ENCODE measurements at places on chromosomes 5 and 9. TPM values are rescaled to one million over a fixed set of nuclear protein-coding genes. Genes with fewer than 3 reads are reported as not detected.

- no peak for DNase-seq
Observed at GRCh38 chr9:105299190-105299854, 54.9 kb downstream of the SLC44A1 start.

- DNase-seq, result no peak
Observed at GRCh38 chr5:113293068-113293974, 141.5 kb downstream of the TSSK1B start.

- no peak for DNase-seq
Observed at GRCh38 chr5:151384106-151384505, 36.7 kb upstream of the SLC36A2 start.

DNA sequence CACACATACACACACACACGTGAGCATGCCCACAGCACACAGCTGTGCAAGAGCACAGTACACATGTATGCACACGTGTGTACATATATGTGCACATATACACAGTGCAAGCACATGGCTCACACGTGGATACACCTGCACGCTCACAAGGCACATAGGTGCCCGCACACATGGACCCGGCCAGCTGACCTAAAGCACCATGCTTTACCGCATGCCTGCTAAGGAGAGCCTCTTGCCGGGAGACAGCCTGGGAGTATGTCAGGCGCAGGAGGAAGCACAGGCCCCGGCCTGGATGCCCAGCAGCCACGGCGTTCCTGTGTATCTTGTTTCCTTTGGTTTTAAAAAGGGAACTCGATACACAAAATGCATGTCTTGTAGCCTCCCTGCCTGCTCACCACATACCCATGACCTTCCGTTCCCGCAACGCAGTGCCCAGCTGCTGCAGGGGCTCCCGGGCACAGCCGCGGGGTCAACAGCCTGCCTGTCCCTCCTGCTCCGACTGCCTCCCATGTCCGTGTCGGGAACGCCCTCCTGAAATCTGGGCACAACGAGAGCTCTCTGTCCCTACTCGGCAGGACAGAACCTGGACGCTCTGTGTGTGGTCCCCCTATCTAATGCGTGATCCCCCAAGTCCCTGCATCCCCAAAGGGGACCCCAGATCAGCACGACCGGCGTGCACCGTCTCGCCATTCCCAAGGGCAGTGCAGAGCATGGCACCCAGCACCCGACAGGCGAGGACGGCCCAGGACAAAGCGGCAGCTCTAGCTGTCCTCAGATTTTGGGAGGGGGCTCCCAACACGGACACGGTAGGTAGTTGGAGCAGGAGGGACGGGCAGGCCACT, 3.6 kb downstream of the SLC12A7 start:
- DNase-seq, result no peak

DNA sequence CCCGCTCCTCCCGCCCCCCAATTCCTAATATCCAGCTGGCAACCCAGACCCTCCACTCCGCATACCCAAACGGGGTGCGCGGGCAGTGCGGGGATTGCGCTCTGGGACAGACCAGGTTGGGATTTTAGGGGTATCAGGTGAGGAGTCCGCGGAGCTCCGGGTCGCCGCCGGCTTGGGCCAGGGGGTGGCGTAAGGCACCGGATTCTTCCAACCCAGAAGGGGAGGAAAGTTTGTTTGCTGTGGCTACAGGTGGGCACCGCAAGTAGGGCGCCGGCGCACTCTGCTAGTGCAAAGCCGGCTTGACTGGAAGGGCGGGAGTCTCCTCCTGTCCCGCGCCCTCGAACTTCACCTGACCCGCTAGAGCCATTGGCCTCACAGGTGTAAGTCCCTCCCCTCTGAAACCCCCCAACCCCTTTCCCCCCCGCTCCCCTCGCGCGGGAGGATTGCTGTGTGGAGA, 709 bp downstream of the IQGAP2 start:
- peak; percentile 83 for DNase-seq

GRIA1 gene
- not detected for total RNA-seq

C9orf50 gene
- not detected for total RNA-seq

SPOCK1 gene
- total RNA-seq, result not detected

DNA sequence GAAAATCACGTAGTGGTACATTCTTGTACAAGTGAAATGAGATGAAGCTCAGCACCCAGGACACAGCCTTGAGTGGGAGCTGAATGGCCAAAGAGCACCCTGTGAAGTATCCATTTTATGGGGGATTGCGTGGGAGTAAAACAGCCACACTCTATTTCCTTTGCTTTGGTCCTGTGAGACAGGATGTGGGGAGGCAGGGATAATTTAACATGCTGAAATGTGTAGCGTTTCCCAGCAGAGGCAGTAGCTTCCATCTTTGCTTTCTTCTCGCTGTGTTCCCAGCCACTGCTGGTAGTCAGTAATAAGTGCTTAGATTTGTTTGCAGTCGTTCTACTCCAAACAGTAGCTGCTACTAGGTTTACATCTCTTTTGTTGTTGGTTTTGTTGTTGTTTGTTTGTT, 4.4 kb downstream of the IL31RA start:
- DNase-seq, result peak; percentile 53

GRCh38 chr9:111037356-111037707, 938 bp downstream of the LPAR1 start:
- no peak for DNase-seq

IFNB1 gene
- not detected for total RNA-seq

SHOC1 gene
- not detected for total RNA-seq

- no peak for DNase-seq
Observed at GRCh38 chr5:103424453-103425205, 138.0 kb downstream of the NUDT12 start.

DNA sequence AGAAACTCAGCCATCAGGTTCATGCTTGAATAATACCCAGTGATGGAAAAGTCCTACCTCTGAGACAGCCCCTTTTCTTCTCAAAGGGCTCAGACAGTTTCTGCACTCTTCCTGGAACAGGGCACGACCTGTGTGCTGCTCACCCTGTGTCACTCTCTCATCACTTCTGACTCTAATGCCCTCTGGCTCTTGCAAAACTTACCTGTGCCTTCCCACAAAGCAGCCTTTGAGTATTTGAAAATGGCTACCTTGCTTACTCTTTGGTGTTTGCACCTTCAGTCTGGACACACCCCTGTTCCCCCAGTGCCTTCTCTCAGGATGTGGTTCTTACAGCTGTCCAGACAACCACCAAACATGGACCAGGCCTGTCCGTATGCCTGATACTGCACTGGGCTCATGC, 171.4 kb downstream of the GRIA1 start:
- no peak for DNase-seq

- DNase-seq, result no peak
Observed at GRCh38 chr5:135478938-135479337, 26.8 kb upstream of the TIFAB start.

GRCh38 chr5:111932628-111933027, 175.6 kb upstream of the NREP start:
- DNase-seq, result no peak

DNA sequence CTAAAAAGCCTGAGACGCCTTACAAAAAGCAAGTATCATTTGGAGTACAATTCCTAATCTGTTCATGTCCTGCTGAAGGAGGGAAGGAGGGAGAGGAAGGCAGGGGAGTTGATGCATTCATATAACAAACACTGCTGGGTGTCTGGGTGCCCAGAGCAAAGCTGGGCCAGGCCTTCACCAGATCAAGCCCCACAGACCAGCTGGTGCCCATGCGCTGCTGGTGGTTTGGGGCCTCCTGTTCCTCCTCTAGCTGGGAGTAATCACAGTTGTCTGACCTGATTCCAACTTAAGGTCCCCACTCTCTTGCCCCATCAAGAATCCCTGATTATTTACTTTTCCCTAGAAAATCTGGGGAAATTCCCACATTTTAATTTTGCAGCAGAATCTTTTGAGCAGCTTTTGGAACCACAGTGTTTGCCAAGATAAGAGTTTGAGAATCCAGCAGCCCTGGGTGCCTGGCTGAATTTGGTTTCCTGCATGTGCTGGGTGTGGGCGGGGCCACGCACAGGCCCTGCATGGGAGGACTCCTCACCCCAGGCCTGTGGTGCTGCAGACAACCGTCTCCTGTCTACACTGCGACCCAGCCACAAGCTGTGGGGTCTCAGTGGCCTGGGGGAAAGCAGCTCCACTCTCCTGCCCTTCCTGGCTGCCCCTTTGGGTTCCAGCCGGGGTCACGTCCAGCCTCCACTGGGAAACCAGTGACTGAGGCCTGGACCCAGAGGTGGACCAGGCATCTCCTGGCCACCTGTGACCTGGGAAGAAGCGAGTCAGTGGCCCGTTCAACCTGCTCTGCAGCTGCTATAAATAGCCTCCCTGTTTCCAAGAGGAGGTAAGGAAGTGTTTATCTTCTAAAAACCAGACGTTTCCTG, 47.5 kb downstream of the NEURL1B start:
- DNase-seq, result peak; percentile 65

DNM1 gene
- 0.21 TPM for total RNA-seq

TYRP1 gene
- not detected for total RNA-seq

AQP7 gene
- not detected for total RNA-seq

DNA sequence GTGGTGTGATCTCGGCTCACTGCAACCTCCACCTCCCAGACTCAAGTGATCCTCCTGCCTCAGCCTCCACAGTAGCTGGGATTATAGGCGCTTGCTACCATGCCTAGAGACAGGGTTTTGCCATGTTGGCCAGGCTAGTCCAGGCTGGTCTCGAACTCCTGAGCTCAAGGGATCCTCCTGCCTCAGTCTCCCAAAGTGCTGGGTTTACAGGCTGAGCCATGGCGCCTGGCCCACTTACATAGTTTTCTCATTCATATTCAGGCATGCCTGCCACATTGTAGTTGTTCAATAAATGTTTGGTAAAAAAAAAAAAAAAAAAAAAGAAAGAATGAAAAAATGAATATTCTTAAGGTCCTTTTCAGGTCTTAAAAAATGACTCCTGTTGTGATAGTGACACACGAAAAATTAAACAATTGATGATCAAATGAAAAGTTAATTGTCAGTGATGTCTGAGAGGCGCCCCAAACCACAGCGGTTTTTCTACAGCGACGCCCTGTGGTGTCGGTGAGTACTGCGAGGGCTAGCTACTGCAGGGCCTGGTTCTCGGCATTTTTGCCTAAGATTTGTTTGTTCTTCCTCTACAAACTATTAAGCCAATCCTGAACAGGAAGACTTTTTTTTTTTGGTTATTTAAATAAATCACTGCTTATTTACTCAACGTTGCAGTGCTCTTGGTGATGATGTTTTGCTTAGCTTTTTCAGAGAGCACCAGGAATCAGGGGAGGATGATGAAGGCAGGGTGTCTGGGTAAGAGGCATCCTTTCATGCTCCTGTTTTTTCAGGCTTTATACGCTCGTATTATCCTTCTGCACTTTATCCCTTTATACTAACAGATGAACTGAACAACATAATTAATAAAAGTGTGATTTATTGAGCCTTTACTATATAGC, 67.0 kb upstream of the DPYSL3 start:
- peak; percentile 54 for DNase-seq

GRCh38 chr5:4255441-4255840, 659.8 kb downstream of the IRX1 start:
- DNase-seq, result no peak

Measured in activated CD8-positive, alpha-beta T cell treated with anti-CD3 and anti-CD28 coated beads, Interleukin-2, amount 10 ng/mL, durations not matched to agents 7 days and 5 days (primary cell).